ENCODE measurements at places on chromosomes 4 and X. TPM values are rescaled to one million over a fixed set of nuclear protein-coding genes. Genes with fewer than 3 reads are reported as not detected.

HSFX1 gene
- total RNA-seq = 0.27 TPM

VSIG1 gene
- 10.5 TPM for total RNA-seq

DNA sequence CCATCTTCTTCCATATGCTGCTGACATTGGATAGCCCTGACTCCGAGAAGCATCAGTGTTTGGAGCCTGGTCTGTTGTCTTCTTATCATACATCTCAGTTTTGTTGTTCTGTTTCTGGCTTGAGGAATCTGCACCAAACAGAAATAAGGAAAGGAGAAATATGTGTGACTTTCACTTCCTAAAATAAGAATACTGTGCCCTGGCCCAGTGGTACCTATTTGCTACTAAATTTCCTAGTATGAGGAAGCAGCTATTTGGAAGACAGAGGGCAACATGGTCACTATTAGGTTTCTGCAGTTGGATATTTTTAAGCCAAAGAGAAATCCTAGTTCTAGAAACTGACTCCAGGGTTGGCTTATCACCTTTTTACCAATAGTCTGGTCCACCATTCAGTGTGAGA, 16.8 kb downstream of the CT47C1 start:
- no peak for DNase-seq

DNA sequence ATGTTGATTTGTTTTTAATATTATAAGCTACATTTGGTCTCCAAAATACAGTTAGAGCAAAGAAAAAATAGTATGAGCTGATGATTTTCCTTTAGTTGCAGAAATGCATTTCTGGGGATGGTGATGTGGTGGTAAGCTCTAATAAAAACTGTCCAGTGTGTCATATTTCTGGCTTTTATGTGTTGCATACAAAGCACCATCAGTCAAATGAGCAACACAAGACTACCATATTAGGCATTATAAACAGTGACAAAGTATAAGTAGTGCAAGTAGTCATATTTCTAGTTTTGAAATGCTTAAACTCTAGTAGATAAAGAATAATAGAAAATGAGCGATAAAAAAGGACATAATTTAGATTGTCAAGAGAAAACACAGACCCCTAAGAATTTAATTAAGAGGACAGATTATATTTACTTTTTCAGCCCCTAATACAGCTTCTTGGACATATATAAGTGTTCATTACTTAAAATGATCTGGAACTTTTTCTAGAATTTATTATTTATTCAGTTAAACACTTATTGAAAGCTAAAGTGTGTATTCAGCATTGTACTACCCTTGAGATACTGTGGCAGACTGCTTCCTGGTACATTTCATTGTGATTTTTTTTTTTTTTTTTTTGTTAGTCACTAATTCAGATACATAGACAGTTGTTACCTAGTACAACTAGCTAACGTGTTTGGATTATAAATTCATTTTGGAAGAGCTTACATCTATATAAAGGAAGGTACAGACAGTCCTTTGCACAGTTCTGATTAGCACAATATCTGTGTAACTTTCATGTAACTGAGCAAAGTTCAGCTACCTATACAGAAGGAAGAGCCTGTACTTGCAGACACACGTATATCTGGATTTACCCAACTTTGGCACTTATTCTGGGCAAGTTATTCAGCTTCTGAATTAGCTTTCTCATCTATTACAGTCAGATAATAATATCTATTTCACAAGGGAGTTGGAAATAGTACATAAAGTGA, 22.3 kb downstream of the RAP1GDS1 start:
- DNase-seq = no peak

UGT8 gene
- 0.36 TPM for total RNA-seq

Data from CD8-positive, alpha-beta T cell (primary cell).